ENCODE measurements at places on chromosomes 5 and 9.

GRCh38 chr5:60699288-60699608 is 718 bp downstream of the DEPDC1B start:
- DNase-seq, result no peak

DNA sequence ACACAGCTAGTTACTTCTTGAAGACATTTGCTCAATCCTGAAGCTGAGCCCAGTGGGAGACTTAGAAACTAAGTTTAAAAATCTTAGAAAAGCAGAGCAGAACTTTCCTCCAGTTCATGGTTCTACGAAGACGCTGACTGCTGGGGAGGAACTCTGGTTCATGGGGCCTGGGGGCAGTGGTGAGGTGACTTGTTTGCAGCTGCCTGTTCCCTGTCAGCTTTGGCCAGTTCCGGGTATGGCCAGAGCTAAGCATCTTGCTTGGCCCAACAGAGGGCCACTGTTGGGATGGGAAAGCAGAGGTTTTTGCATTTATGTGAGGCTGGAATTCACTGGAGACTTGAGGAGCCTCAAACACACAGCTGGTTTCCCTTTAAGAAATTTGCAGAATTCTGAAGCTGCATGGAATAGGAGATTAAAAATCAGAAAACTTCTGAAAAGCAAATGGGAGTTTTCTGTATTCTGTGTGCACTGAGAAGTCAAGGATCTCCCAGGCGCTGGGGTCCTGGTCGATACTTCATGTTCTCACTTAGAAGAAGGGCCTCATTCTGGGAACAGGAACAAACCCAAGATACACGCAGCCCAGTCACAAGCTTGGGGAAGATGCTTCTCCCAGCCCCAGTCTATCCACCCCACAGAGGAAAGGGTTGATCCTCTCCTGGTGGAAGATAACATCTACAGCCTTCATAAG is 10.6 kb upstream of the HMHB1 start:
- no peak for DNase-seq

DNA sequence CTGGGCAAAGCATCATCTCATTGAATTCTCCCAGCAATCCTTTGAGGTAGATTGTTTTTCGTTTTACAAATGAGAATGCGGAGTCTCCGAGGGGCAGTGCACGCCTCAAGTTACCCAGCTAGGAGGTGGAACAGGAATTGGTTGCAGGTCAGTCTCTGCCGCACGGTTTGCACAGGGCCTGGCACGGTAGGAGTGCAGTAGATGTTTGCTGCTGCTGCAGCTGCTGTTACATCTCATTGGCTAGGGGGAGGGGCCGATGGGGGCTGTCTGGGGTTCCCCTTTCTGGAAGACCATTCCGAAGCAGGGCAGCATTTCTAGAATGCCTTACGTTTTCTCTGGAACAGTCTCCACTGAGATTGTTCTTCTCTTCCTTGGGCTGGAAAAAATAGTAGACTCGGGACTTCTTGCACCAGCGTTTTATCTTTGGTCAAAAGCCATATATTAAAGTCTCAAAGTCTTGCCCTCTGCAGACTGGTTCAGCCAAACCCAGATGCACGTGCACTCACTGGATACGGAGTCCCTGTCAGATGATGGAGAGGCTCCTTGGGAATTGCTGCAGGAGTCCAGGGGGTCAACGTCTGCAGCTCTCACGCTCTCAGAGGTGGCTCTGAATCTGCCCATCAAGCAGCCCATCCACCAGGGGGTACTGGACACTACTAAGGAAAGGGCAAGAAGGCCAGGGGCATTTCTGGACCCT is 1.2 kb downstream of the USP20 start:
- DNase-seq, result no peak

DNA sequence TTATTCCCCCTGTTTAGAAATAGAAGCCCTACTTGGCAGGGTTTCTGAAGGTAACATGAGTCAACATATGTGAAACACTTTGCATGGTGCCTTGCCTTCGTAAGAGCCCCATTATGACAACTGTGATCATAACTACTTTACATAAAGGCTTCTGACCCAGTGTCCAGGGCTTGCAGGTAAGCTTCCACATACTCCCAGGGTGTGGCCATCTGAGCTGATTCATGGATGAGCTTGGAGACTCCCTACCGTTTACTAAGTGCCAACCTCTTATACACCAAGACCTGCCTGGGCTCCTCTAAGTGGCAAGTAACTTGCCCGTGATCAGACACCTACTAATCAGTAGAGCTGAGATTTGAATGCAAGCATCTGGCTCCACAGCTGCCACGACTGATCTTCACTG is 62.8 kb upstream of the C5orf58 start:
- DNase-seq, result no peak

GRCh38 chr5:142235050-142235797 is 89.6 kb downstream of the SPRY4 start:
- DNase-seq, result no peak

DNA sequence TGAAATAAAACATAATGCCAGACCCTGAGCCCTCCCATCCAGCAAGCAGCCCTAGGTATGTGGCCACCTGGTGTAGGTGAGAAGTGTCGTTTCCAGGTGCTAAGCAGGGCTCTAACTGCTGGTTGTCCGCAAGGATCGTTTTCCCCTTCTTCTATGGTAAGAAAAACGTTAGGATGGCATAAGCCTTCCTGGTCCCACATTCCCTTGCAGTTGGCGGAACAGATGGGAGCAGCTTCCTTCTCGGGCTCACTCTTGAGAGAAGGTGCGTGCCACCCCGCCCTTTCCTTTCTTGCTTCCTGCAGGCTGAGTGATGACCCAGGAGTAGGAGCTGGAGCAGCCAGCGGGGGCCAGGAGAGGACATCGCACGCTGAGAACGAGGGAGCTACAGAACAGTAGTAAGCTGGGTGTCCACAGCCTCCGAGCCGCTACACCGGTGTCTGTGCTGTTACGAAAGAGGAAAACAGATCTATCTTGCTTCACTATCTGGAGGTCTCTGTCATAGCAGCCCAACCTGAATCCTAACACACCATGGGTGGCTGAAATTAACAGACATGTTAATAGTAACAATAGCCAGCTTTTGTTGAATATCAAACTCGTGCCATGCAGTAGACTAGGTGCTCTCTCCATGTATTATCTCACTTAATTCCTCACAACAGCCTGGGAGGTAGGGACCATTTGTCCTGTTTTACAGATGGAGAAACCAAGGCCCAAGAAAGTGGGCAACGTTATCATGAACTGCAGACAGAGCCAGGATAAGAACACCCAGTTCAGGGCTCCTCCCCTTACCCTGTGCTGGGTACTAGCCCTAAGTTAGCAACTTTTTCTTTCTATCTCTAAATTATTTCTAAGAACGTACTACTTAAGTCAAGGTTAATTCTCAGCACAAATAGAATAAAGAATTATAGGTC is 139.8 kb downstream of the COL23A1 start:
- DNase-seq, result no peak

- no peak for DNase-seq
These were observed 115.8 kb upstream of the ICE1 start for GRCh38 chr5:5306696-5307095.

DNA sequence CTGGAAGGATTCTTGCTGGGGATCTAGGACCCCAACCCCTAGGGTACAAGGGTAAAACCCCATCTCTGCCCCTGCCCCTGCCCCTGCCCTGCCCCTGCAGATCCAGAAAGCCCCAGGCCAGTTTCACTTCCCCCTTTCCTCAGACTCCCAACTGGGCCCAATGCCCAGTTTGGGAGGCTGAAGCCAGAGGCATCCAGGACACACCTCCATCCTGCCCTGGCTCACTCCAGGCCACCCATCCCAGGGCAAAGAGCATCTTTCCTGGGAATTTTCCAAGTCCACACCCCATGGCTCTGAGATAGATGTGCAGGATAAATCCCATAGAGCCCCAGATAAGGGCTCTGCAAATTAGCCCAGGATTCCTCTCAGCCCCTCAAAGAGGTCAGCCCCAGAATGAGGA is 17.4 kb downstream of the CNTFR start:
- no peak for DNase-seq

- DNase-seq, result no peak
These were observed 52.3 kb upstream of the ZSWIM6 start for GRCh38 chr5:61279725-61280124.

Data from MM.1S (cell line).